Vagina (tissue), 2 donors: ENCODE measurements at places on chromosomes 5 and 9. TPM values are rescaled to one million over a fixed set of nuclear protein-coding genes. Genes with fewer than 3 reads are reported as not detected.

GRCh38 chr9:104068546-104068945 is 25.6 kb upstream of the SMC2 start:
- no peak for DNase-seq

The ZFP2 gene
- total RNA-seq, result 2.2 TPM

DNA sequence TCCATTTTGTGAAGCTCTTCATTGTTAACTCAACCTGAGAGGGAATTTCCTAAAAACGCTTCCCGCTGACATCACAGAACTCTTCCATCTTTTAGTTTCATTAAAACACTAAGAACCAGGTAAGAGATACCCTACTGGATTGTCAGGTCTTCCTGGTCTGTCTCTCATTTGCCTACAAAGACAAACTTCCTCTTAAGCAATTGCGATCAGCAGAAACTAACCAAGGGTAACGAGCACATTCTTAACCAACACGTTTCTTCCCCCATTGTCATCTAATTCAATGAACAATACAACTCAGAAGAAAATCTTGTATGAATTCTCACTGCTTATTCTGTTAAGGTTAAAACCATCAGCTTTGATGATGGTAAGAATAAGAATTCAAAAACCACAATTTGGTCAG is 6.6 kb downstream of the FBXW11 start:
- no peak for DNase-seq

DNA sequence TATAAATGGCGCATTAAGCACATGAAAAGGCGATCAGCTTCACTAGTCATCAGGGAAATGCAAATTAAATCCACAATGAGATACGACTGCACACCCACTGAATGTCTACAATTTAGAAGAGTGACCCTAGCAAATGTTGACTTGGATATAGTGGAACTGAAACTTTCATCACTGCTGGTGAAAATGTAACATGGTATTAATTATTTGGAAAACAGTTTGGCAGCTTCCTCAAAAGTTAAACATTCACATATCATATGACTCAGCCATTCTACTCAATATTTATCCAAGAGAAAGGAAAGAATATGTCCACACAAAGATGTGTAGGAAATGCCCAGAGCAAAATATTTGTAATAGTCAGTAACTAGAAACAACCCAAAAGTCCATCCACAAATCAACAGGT is 146.5 kb downstream of the LPAR1 start:
- DNase-seq, result no peak

- no peak for DNase-seq
Observed at GRCh38 chr9:88923653-88924288, 67.5 kb upstream of the S1PR3 start.

DNA sequence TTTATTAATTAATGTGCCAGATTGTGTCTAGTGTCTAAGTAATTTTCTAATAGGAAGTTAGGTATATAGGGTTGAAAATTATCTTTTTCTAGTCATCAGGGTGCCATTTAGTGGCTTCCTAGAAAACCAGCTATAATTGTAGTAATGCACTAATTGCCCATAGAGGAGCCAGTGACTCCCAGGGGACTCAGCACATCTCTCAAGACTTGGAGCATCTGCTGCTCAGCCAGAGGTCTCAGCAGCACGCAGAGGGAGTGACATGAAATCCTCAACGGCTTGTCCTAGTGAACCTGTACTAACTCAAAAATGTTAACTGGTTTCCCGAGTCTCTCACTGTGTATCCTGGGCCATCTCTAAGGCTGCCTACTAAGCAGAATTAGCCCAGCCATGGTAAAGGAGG is 78.2 kb upstream of the MAN2A1 start:
- no peak for DNase-seq

The ISL1 gene
- total RNA-seq, result 25.0 TPM

GRCh38 chr5:91538179-91538578 is 155.1 kb upstream of the ARRDC3 start:
- no peak for DNase-seq

The NKD2 gene
- 2.0 TPM for total RNA-seq

DNA sequence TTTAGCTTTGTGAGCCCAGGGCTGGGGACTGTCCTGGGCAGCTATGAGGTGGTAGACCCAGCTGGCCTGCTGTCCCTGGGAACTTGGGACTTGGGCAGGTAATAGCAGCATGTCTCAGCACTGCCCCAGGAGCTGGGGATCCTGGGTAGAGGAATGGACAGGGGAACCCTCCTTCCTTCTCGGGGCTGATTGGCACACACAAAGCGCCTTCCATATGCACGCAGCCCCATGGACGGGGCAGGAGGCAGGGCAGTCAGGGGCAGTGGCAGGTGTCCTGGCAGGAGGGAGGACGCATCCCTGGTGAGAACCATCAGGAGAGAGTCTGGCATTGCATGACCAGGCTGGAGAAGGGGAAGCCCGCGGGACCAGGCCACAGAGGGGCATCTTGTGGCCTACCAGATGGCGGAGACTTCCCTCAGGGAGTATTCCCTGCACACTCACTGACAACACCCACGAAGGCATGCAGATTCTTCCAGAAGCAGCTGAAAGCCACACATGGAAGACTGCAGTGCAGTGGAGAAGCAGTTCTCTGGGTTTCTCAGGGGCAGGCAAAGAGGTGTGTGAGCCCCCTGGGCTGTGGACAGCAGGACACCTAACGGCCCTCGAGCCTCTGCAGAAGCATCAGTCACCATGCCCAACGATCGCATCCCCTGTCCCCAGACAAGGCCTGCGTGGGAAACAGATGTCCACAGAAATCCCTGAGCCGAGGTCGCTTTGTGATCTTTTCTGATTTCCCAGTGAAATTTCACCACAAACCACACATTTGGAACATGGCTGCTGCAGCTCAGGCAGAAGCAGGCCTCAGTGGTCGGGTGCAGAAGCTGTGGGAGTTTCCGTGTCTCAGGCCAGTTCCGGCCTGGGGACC is 7.0 kb upstream of the NKD2 start:
- no peak for DNase-seq

- no peak for DNase-seq
Observed at GRCh38 chr5:152305525-152305924, 99.6 kb downstream of the NMUR2 start.

GRCh38 chr5:107783551-107783950 is 112.8 kb upstream of the EFNA5 start:
- DNase-seq, result no peak

- DNase-seq, result no peak
Observed at GRCh38 chr9:134838651-134839454, 41.8 kb upstream of the FCN2 start.

The ZNF658 gene
- total RNA-seq, result 2.7 TPM

The PCDHGB3 gene
- total RNA-seq, result 5.4 TPM

DNA sequence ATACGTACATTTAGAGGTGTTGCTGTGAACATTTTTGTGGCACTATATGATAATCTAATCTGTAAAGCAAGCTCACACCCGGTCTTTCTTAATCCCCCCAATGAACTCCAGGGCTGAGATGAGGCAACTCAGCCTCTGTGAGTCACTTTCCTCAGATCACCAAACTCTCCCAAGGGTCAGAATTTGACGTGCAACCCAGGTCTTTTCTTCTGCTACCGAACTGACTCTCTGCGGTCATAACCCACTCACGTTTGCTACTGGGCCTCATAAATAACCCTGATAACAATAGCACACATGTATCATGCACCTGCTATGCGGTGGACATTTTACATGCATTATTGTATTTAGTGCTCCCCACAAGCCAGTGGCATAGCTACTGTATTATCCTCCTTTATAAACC is 153.1 kb downstream of the DROSHA start:
- no peak for DNase-seq

The GDNF gene
- 0.98 TPM for total RNA-seq

The SHC3 gene
- 6.1 TPM for total RNA-seq

The GPR150 gene
- 1.7 TPM for total RNA-seq

GRCh38 chr5:165410476-165410875 is 1905.1 kb downstream of the MAT2B start:
- no peak for DNase-seq

DNA sequence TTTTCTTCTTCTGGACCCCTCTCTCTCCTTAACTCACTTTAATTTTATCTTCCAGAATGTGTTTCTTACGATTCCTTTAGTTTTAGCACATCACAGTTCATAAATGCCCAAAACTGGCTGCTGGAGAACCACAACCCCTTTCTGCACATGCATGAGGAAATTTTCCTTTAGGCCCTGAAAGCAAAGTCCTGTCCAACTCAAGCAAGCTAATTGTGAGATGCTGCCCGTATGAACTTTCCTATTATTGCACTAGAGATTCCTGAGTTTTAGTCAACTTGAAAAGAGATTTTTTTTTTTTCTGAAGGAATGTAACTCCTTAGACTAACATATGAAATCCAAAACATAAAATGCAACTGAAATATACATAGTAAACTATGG is 52.1 kb upstream of the DAB2 start:
- DNase-seq, result no peak

GRCh38 chr5:143781993-143782520 is 29.9 kb upstream of the HMHB1 start:
- DNase-seq, result no peak

GRCh38 chr9:137820161-137820855 is 57.3 kb upstream of the CACNA1B start:
- no peak for DNase-seq
